Fibroblast of skin of scalp (primary cell): ENCODE measurements at places on chromosomes 7 and 10.
A peak's percentile ranks its signal among the peaks of the same experiment; 100 is the strongest.

DNA sequence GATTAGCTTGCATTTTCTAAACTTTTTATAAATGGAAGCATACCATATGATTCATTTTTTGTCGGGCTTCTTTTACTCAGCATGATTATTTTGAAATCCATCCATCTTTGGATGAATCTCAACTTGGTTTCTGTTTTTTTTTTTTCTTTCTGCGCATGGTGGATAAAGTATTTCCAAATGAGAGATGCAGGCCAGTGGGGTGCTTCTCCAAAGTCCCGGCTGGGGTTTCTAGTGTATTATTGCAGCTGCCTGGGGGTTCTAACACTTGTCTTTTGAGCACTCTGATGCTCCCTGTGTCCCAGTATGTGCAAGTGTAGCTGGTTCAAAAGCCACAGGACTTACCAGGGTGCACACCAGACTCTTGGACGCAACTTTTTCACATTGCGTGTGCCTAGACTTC, 70.9 kb upstream of the LOXL4 start:
- peak; percentile 35 for DNase-seq

DNA sequence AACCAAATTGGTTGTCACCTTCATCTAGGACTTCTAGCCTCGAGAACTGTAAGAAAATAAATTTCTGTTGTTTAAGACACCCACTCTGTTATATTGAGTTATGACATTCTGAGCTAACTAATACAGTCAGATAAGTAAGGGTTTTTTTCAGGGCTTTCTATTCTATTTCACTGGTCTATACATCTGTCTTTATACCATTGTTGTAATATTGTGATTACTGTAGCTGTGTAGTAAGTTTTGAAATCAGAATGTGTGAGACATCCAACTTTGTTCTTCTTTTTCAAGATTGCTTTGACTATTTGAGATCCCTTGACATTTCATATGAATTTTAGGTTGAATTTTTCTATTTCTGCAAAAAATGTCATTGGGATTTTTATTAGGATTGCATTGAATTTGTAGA, 7.5 kb downstream of the IFIT1 start:
- DNase-seq: no peak

- peak; percentile 39 for DNase-seq
These were observed 704 bp downstream of the ZNRF2 start for GRCh38 chr7:30285067-30285535.

GRCh38 chr7:122488241-122488640, 183.7 kb upstream of the FEZF1 start:
- DNase-seq: no peak

- no peak for DNase-seq
These were observed 95.5 kb downstream of the OAT start for GRCh38 chr10:124323111-124323725.

- no peak for DNase-seq
These were observed 212.9 kb downstream of the SNX10 start for GRCh38 chr7:26504411-26505120.

- DNase-seq: no peak
These were observed 112.4 kb downstream of the MICALL2 start for GRCh38 chr7:1346851-1347250.

- DNase-seq: no peak
These were observed 90.5 kb downstream of the EXOC6 start for GRCh38 chr10:92938841-92939240.

DNA sequence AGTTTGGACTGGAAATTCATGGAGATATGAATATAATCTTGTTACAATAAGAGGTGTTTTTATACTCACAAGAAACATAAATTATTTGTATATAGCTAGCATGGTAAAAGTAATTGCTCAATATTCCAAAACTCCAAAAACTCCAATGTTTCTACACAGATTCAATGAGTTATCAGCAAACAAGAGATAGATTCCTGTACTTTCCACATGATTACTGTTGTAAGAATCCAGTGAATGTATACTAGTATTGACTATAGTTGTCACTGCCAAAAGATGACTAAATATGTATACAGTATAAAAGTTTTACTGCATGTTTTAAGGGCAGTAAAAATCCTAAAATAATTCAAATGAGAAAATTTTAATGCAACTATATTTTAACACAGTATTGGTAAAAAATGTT, 10.7 kb downstream of the ATOH7 start:
- DNase-seq: no peak

DNA sequence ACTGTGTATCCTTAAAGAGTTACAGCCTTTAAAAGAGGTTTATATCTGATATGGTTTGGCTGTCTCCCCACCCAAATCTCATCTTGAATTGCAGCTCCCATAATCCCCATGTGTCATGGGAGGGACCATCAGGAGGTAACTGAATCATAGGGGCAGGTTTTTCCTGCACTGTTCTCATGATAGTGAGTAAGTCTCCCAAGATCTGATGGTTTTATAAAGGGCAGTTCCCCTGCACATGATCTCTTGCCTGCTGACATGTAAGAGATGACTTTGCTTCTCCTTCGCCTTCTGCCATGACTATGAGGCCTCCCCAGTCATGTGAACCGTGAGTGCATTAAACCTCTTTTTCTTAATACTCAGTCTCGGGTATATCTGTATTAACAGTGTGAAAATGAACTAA, 9.7 kb downstream of the RTKN2 start:
- no peak for DNase-seq

DNA sequence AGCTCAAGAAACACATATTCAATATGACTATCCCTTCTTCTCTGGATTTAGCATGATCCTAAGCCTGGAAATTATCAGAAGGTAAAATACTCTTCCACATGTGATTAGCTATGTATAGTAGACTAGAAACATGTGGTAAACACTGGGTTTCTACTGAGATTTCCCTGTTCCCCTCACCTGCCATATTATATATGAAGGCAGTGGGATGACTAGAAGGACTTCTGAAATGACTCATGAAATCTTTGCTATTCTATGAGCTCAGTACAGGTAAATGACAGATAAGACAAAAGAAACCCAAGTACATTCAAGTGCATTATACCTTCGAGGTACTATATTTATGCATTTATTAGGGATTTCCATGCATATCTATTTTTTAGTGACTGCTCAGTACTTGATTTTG, 152.9 kb downstream of the DNAJB9 start:
- DNase-seq: no peak
